ENCODE measurements at places on chromosomes 11 and 22.

DNA sequence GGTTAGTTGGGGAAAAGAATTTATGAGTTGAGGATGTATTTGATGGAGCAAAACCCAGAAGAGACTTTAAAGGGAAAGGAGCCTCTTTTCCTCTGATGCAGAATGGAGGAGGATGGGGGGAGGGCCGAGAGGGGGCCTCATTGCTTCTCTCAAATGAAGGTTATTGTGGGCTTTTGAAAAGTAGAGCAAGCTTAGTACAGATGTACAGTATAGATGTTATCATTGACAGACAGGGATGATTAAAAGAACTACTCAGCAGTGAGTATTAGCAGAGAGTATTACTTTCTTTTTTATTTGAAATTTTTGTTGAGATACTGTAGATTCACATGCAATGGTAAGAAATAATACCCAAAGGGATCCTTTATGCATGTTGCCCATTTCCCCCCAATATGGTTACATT lies 98.1 kb downstream of the TEAD1 start:
- DNase-seq, result no peak

- DNase-seq, result no peak
Measured at GRCh38 chr22:38089474-38089851, 5.5 kb upstream of the SLC16A8 start.

- no peak for DNase-seq
Measured at GRCh38 chr22:49968831-49969661, 8.5 kb downstream of the PIM3 start.

- no peak for DNase-seq
Measured at GRCh38 chr22:22375576-22376351, 131.2 kb downstream of the VPREB1 start.

DNA sequence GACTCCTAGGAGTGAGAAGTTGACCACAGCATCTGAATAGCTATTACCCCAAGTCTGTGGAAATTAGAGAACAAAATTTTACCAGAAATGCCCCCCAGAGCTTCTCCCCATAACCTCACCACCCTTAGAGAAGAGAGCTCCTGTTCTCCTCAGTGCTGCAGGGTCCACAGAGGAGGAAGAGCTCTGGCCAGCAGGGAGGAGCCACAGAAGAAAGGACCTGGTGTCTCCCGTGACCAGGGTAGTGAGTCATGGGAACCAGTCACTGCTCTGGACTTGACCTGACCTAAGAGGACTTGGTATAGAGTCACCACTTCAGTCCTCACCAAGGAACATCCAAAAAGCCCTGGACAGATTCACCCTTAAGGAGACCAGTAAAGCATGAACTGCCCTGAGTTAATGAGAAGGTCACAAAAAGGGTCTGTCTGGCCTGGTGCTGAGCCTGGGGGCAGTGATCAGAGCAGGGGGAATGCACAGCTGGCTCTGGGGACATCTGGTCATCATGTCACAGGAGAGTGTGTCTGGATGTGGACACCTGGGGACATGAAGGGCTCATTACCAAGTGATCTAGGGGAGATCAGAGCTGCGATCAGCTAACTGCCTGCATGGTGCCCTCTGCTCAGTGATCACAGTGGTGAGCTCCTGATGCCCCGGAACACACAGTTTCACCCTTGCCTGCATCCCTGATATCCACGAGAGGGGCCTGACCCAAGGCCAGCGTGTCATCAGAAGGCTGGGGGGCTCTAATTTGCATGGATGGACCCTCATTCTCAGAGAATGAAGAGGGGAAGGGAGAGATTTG lies 103.3 kb upstream of the TOP3B start:
- no peak for DNase-seq

DNA sequence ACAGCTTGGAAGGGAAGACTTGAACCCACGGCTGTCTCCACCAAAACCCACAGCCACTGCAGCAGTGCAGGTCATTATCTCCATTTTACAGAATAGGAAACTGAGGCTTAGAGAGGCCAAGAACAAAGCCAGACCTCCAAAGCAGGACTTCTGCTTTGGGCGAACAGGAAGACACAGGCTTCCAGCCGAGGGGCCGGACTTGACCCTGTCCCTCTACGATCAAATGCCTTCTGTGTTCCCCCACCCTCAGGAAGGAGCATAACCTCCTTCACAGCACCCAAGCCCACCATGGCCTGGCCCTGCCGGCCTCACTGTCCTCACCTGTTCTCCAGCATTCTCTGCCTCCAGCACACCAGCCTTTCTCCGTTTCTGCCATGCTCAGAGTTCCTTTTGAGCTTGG lies 15.8 kb downstream of the IGLL1 start:
- no peak for DNase-seq
